Lung microvascular endothelial cell (primary cell): ENCODE measurements at places on chromosomes 4 and X. TPM values are rescaled to one million over a fixed set of nuclear protein-coding genes. Genes with fewer than 3 reads are reported as not detected.

The MAGEA4 gene
- total RNA-seq = not detected in 2 replicates

The NHSL2 gene
- total RNA-seq = 14.1 and 19.2 TPM in 2 replicates

The IL2RG gene
- not detected in 2 replicates for total RNA-seq

The CCDC110 gene
- total RNA-seq = 0.44 and 0.60 TPM in 2 replicates

The REPS2 gene
- 2.4 and 5.2 TPM in 2 replicates for total RNA-seq

DNA sequence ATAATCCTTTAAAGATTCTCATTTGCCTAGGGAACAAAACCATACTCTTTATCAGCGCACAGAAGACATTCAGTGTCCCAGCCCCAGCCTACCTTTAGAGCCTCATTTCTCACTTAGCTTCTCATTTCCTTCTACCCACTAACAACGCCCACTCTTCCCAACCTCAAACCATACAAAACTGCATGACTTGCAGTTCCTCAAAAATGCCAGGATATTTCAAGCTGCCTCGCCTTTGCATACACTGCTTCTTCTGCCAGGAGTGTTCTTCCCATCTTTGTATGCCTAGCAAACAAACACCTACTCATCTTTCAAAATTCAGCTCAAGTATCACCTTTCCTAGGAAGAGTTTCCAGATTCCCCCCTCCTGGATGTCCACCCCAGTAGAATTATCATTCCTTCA is 129.9 kb upstream of the ADGRL3 start:
- no peak for DNase-seq

GRCh38 chrX:31546126-31546525 is 474.3 kb upstream of the FTHL17 start:
- DNase-seq = no peak

DNA sequence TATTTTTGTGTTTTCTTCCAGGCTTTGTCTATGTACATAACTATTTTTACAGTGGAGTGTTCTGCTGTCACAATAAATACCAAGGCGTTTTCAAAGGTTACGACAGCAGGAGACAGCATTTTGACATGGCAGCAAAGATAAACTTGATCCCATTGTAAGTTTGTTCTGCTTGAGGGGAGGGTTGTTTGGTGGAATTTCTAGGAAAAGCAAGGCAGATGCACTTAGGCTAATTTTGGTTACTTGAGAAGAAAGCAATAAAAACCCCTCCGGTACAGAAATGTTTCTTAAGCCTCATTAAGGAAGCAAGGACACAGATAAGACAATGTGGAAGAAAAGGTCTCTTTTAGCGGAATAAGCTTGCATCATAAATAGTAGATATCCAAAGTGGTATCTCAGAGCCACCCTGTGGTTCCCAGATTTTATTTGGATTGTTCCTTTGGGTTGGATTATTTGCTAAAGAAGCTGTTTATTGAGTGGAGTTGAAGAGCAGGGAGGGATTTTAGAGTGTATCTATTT is 54.3 kb downstream of the CLCN5 start:
- DNase-seq = no peak

DNA sequence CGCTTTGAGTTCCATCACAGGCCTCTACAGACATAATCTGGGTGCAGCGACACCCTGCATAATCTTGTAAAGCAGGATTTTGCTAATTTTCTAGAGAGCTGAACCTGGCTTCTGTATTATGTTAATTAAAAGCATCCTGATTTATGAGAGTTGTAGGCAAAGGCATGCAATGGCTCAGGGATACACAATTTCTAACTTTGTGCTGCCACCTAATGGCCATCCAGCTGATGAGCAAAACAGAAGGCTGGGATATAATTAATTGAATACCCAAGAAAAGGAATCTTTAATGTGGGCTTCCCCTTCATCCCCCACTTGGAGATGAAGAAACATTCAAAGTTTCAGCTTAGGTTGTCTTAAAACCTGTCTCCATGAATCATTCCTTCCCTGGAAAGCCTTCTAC is 78.1 kb downstream of the BMP15 start:
- DNase-seq = peak; percentile 58

GRCh38 chrX:9906919-9907318 is 60.2 kb upstream of the CLDN34 start:
- DNase-seq = no peak

GRCh38 chr4:99088023-99088449 is 552 bp downstream of the ADH5 start:
- peak; percentile 73 for DNase-seq

GRCh38 chr4:14184265-14184664 is 556.7 kb upstream of the BOD1L1 start:
- peak; percentile 56 for DNase-seq
